Dorsolateral prefrontal cortex (tissue), 122 donors: ENCODE measurements at places on chromosomes 7 and 10.
A peak's percentile ranks its signal among the peaks of the same experiment; 100 is the strongest.

DNA sequence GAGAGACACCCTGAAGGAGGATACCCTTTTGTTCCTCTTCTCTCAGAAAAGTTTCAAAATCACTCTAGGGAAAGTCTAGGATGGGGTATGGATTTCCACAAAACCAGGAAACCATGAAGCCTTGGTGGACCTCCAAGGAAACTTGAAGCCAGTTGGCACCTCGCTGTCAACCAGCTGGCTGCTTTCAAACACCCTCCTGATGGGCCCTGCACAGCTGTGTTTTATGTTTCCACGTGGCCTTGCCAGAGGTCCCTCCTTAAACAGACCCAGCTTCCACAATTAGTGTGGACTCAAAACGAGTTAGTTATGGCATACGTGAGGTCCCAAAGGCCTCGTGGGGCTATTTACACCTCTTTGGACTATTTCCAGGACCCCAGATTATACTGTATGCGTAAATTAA lies 5.9 kb downstream of the PPP1R3A start:
- no peak for DNase-seq

DNA sequence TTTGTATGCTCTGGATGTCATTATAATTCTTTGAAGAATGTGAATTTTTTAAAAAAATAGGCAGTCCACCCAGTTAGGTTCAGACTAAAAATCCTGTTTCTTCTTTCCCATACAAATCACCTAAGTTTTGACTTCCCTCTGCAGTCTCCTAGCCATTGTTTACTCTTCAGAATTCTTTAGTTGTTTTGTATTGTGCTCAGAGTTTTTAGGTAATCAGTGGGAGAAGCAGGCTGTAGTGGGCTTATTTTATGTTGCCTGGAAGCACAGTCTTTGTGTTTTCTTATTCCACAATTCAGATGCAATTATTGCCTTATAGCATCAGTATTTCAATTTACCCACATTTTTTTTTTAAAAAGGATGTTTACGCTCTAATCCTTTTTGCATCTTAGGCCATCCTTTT lies 94.9 kb downstream of the AKAP9 start:
- DNase-seq = no peak

- no peak for DNase-seq
Observed at GRCh38 chr10:124598196-124598595, 136.6 kb downstream of the LHPP start.

DNA sequence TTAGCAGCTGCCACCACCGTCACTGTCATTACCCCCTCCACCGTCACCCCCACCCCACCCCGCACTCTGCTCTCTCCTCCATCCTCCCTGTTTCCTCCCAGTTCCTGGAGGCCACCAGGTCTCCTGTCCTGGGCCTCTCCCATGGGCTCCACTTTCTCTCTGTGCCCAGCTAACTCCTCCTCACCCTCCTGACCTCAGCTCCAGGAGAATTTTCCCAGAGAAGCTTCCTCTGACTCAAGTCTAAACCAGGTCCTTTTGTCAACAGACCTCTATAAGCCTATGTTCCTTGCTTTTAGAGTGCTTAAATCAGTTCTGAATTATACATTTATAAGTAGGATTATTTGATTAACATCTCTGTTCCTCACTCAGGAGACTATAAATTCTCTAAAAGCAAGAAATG lies 150.0 kb downstream of the ARHGAP12 start:
- no peak for DNase-seq

DNA sequence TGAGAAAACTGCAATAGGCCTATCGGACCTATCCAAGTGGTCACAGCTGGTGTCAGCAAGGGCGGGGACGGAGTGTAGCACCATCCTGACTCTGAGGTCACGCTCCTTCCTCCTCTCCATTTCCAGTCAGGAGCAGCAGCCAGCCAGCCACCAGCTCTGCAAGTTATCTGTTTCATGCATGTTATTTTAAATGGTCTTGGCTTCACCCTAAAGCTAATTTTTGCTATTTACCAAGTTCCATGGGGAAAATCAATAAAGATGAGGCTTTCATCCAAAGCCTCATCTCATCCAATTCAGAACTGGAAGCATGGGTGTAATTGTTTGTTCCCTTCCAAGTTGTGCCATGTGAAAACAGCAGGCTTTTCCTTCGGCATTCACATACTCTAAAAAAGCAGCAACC lies 49.3 kb downstream of the ICA1 start:
- no peak for DNase-seq

DNA sequence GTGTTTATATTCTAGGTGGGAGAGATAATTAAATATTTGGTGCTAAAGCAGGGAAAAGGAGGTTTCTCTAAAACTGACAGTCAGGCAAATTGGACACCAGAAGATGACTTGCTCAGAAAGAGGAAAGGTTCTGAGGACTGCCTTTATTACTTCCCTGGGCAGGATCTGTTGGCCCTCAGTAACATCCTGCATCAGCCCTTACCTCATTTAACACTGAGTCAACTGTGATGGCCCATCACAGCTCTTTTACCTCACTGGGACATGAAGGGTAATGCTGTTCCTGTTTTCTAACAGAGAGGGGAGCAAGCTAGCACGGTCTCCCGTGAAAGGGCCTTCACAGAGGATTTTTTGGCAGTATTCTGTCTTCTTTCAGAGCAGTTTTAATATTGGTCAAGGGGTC lies 12.0 kb downstream of the PPP1R17 start:
- DNase-seq = no peak

DNA sequence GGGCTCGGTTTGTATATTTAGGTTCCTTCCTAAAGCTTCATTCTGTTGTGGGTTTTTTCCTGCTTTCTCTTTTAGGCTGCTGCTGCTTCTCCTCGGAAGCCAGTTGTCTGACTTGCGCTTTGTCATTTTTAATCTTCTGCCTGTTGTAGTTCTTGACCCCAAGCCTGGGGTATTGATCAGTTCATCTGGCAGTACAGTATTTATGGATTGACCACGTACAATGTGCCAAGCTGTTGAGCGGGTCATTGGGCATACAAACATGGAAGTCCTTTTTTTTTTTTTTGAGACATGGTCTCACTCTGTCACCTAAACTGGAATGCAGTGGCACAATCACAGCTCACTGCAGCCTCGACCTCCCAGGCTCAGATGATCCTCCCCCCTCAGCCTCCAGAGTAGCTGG lies 4.3 kb downstream of the PROSER2 start:
- no peak for DNase-seq

DNA sequence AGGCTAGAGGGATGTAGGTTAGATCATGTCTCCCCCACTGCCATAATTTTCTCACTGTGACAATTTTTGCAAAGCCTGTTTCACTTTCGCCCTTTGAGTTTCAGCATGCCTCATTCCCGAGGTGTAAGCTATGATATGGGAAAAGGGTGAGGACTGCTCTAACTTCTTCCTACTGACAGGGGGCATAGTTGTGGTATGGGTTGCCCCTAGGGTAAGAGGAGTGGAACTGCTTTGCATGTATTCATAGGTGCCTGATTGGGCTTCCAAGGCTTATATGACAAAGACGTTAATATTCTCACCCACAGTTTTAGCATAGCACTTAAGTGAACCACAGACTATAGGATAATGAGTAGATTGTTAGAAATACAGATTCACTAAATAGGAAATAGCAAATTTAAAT lies 148.7 kb downstream of the BBS9 start:
- no peak for DNase-seq

DNA sequence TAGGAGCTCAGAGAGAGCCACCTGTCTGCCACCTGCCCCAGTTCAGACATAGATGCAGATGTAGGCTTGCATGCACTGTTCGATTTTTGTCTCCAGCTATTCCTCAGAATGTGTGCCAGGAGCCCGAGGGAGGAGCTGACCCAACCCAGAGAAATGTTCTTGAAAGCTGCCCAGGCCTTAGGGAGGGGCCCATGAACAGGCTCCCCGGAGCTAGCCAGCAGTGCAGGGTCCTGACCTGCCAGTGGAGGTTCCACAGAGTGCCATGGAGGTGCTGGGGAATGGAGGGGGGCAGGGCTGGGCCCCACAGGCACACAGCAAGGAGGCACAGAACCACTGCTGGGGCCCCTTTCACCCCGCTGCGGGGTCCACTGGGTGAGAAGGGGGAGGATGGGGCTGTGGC lies 29.6 kb upstream of the SFRP5 start:
- DNase-seq = no peak

DNA sequence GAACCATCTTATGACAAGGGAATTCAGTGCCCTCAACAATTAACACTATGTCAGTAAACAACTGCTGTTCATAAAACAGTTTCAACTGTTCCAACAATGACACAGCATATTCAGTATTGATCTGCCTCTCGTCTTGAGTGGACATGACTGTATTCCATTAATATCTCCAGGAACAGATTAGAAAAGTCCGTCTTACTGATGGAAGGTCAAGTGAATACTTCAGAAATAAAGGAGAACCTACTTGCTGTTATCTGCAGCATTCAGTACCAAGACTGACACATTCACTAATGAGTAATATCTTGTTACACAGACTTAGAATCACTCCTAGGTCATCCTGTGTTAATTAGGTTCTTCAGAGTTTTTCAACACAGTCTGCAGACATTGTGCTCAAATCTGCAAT lies 12.1 kb downstream of the KBTBD2 start:
- no peak for DNase-seq

GRCh38 chr7:137421366-137421765 lies 77.8 kb upstream of the PTN start:
- no peak for DNase-seq

GRCh38 chr10:132132421-132132841 lies 54.3 kb upstream of the DPYSL4 start:
- peak; percentile 50 for DNase-seq

- no peak for DNase-seq
Observed at GRCh38 chr7:133293384-133294160, 40.7 kb downstream of the EXOC4 start.

GRCh38 chr7:23893942-23894891 lies 184.2 kb downstream of the STK31 start:
- DNase-seq = no peak

DNA sequence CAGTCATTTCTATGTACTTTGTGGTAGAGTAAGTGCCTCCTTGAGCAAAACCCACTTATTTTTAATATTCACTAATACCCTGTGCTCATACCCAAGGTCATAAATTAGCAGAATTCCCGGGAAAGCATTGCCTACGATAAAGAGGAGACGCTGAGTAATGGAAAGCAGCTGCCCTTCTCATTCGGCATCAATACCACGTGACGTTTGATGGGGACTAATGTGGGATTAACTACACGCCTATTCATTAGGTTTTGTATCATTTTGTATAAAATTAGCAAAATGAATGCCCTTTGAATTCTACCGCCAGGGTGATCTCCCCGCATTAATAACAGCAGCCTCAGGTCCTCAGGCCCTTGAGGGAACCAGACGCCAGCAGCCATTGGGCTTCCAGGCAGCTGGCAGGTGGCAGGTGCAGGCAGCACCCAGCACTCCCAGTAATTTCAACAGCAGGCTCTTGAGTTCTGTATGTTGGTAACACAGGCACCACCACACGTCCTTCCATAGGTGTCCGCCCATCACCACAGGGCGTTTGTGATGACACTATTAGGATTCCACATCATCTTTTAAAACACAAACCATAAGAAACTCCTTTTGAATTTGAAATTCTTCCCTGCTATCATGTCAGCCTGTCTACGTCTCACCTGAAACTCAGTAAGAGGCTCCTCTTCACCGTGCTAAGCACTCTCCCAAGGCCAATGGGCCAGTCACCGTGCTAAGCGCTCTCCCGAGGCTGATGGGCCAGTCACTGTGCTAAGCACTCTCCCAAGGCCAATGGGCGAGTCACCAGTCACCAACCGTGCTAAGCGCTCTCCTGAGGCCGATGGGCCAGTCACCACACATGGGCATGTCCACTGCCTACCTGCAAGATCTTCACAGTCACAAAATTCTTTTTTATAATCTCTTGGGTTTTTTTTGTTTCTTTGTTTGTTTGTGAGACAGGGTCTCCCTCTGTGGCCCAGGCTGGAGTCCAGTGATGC lies 509.4 kb downstream of the PTPRN2 start:
- no peak for DNase-seq

- no peak for DNase-seq
Observed at GRCh38 chr10:74898201-74898976, 72.0 kb downstream of the KAT6B start.

DNA sequence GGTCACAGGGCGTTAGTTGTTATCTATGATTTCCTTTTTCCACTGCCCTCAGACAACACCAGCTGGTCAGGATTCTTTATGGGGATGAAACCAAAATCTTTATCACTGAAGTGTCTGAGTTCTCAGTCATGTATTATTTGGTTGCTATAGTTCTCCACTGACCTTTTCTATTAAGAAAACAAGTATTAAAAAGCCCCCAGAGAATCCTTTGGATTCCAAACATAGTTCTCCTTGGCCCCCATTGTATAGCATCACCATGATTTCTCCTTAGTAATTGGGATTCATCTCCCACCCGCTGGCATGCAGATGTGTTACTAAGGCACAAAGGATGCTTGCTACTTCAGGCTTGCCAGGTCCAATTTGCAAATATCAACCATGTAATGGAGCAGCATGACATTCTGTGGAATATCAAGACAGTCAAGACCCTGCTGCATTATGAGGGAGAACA lies 94.3 kb downstream of the IQUB start:
- no peak for DNase-seq

- DNase-seq = no peak
Observed at GRCh38 chr10:79007018-79007417, 61.7 kb upstream of the ZMIZ1 start.

DNA sequence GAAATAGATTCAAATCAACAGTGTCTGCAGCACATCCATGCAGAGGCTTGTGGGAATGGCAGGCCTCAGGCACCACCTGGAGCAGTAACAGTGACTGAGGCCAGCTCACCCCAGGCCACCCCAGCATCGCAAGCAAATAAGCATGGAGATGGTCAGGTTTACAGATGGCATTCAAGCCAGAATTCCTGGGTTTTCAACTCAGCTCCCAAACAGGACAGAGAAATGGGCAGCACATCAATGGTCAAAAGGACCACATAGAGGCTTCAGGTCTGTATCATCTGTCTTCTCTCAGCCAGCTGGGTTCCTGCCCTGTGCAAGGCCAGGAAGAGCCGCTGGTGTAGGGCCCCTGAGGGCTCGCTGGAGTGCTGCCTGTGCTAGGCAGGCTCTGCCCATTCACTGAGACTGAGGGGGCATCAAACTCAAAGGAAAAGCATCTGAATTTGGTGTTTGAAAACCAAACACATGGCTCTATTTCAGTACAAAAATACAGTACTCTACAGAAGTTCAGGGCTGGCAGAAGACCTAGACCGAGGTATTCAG lies 112.5 kb downstream of the KMT2E start:
- no peak for DNase-seq

- DNase-seq = no peak
Observed at GRCh38 chr7:131292141-131292905, 35.4 kb upstream of the MKLN1 start.

DNA sequence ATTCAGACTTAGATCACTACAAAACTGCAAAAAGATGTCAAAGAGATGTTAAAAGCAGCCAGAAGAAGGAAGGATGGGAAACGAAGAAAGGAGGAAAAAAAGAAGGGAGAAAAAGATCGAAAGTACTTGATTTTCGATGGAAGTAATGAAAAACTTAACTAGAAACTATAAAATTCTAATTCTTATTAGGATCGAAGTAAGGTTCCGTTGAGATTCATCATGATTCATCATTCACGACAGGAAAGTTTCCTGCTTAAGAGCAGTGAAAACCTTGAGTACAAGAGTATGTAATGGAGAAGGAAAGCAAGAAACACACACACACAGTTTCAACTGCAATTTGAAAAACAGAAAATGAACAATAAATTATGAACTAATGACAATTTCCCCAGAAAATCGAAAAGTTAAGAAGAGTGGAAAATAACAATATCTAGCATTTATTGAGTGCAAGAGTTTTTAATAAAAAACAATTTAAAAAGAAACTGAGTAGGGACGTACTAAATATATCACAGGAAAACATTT lies 1.1 kb upstream of the ING3 start:
- DNase-seq = no peak
